ENCODE measurements at places on chromosomes 12 and 14. TPM values are rescaled to one million over a fixed set of nuclear protein-coding genes. Genes with fewer than 3 reads are reported as not detected.

Gene HCAR3
- total RNA-seq = not detected

DNA sequence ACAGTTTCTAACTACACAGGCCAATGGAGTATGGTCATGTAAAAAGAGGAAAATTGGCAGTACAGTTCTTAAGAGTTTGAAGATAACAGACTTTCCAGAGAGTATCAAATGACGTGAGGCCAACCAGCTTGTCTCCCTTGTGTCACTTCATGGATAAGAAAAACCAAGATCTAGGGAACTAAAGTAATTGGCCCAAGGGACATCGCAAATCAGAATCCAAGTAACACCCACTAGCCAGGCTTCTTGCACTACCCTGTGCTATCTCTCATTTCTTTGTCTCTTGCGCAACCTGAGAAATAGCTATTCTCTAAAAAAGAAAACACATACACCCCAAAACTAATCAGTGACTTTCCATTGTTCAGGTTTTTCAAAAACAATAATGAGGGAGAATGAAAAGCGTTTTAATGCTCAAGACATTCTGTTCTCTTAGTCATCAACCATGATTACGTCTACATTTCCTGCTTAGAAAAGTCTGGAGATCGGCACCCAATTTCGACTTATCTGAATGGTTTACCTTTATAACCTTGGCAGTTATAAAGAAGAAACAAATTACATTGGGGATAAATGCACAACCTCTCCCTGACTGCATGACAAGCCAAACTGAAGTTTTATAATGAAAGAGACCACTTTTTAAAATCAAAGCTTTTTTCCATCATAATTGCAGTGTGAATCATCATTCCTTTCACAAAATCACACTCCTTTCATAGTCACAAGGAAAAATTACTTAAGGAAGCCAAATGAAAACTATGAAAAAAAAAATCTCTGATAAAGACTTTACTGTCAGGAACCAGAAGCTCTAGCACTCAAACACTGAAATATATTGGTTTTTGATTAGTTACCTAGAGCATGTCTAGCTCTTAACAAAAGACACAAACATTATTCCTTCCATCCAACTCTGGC lies 42.1 kb downstream of the TMTC1 start:
- no peak for DNase-seq

- DNase-seq = peak; percentile 38
These were observed 38.3 kb downstream of the SLC6A15 start for GRCh38 chr12:84874125-84874824.

GRCh38 chr12:69437073-69437472 lies 33.1 kb upstream of the FRS2 start:
- no peak for DNase-seq
